ENCODE measurements at places on chromosomes 13 and 19. TPM values are rescaled to one million over a fixed set of nuclear protein-coding genes. Genes with fewer than 3 reads are reported as not detected.

PALM gene
- total RNA-seq, result 107 TPM

ZSCAN4 gene
- total RNA-seq, result not detected

ZNF557 gene
- 0.75 TPM for total RNA-seq

IRGQ gene
- total RNA-seq, result 17.2 TPM

KLHL1 gene
- total RNA-seq, result not detected

All from ascending aorta (tissue), 2 donors.